NCI-H510A treated with DMSO at 0.1 percent for 48 hours (cell line): ENCODE measurements at places on chromosomes 1 and 21.

- DNase-seq = no peak
Observed at GRCh38 chr21:42366292-42367010, at the start of gene TFF1. Gene TFF1 (minus strand): TSS chr21:42366535. CDS start chr21:42366495, 40 bp downstream.

DNA sequence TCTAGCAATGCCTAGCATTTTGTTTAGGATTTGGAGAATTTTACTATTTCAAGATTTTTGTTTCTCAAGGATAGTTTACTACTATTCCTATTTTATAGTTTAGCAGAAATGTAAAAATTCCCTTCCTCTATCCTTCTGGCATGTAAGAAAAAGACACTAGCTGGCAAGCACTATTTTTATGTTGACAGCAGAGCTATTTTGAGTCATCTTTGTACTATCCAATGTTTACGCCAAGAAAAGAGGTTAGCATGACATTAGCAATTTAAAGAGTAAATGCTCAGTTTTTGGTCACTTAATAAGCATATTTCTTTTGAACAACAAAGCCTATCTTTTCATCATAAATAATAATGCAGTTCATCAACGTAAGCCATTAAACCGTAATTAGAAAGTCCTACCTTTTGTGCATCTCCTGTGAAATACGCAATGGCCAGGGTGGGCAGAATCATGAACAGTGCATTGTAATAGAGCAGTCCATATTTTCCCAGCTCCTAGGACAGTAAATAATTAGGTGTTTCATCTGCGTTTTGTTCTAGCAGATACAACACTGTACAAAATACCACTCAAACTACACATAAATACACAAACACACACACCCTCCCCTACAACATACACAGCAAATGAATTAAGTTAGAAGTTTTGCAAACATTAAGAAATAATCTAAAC, 12.0 kb downstream of the SLC35D1 start:
- no peak for DNase-seq

- DNase-seq = no peak
Observed at GRCh38 chr1:7457811-7458210, 313.3 kb upstream of the VAMP3 start.

DNA sequence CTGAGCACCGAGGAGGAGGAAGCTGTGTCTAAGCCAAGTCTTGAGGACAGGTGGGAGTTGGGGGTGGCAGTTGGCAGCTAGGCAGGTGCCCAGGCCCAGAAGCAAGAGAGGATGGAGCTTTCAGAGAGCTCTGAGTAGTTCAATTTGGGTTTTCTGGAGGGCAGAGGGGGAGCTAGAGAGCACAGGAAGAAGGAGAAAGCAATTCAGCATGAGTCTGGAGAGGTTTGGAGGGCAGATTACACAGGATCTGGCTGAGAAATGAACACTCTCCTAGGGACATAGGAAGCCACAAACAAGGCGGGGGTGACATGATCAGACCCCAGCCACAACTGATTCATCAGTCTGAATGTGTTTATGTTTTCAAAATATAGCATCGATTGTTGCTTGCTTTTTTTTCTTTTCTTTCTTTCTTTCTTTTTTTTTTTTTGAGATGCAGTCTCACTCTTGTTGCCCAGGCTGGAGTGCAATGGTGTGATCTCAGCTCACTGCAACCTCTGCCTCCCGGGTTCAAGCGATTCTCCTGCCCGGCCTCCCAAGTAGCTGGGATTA, 23.8 kb downstream of the PTPRF start:
- DNase-seq = peak; percentile 92

DNA sequence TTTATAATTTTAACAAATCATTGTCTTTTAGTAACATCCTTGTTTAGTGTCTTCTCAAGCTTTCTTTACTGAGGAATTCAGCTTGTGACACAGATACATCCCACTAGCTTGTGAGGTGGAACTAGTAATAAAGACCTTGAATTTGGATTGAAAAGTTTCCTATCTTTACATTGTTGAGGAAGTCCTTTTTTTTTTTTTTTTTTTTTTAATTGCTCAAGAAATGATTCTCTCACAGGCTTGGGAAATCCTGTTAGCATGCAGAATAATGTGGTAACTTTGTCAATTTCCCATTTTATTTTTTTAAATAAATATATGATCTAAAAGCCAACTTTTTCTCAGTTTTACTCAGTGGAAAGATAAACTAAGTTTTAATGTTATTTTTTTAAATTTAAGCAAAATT, 15.8 kb downstream of the DENND2D start:
- DNase-seq = no peak

DNA sequence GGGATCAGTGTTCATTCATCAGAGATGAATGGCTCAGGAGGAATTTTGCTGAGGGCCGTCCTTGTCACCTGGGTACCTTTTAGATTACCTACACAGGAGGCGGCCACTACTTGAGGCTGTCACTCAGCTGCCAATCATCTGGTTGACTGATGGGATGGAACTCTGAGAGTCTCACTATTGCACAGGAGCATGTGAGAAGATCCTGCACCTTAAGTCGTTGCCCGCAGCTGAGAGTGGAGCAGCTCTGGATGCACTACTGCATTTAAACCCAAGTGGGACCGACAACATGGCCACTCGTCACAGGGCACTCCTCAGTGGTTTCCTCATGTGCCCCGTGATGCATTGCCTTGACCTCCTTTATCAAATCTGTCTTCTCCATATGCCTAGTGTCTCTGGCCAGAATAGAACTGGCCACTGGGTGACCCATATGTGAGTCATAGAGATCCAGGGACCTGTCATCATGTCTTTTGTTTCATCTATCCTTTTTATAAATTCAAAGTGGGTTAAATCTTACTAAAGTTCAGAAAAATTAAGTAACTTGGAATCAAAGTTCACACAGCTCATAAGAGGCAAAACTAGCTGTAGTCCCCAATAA, 165.5 kb downstream of the ZSCAN20 start:
- DNase-seq = no peak

GRCh38 chr1:169906938-169907337, 13.2 kb upstream of the SCYL3 start:
- DNase-seq = no peak

- DNase-seq = peak; percentile 31
Observed at GRCh38 chr1:166975361-166976129, at the start of gene ILDR2. Gene ILDR2 (minus strand): TSS chr1:166975540. CDS start chr1:166975268, 272 bp downstream.

DNA sequence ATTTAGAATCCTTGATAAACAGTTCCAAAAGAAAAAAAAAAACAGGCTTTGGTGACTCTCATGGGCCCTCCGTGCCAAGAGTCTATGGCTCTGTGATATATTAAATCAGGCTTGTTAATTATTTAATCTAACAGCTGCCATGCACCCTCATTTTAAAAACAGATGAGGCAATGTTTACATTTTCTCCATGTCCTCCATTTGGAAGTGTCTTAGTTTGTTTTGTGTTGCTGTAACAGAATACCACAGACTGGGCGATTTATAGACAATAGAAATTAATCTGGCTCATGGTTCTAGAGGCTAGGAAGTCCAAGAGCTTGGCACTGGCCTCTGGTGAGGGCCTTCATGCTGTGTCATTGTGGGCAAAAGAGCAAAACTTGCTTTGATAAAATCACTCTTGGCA, 58.0 kb downstream of the B3GALT5 start:
- peak; percentile 67 for DNase-seq

DNA sequence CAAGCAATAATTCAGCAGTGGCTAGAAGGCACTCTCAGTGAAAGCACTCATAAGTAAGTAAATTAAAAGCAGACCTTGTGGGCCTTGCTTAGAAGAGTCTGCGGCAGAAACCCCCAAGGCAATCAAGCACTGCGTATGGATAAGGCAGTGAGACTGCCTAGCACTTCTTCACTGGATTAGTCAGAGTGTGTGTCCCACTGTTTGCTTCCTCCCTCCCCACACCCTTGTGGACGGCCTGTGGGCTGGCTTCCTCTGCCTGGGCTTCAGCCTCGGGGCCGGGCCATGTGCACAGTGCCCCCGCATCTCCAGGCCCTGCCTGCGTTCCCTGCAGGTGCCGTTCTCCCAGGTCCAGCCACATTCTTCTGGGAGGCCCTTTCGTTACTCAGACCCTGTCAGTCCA, 23.8 kb downstream of the AGT start:
- no peak for DNase-seq

DNA sequence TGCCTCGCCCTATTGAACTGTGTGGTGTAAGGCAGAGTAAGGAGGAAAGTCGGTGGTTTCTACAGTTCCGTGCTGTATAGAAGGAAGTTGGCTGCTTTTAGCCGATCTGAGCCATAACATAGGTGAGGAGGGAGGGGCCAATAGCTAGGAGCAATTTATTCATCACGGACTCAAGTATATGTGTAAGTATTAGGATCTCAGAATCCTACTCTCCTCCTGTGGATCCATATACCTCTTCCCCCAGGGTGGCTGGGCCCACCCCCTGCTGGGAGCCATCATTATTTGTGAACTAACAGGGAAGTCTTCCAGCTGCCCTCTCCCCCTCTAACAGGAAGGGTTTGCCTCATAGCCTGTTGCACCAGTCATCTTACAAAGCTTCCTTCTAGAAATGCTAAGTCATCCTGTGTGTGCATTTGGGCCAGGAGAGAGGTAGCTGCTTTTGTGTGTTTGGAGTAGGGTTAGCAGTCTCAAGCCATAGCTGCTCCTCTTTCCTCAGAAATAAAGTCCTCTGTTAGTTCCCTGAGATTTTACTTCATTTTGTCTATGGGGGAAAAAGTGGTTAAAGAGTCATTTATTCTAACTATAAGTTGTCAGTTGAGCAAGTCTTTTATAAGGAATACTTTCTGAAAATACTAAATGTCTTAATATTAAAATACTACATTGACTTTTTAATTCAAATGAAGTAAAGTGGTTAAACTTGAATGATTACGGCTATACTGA, 14.9 kb upstream of the CENPS start:
- DNase-seq = no peak

- peak; percentile 83 for DNase-seq
Observed at GRCh38 chr1:203504400-203505250, 10.7 kb downstream of the OPTC start.
